ENCODE measurements at places on chromosomes 13 and 19.

DNA sequence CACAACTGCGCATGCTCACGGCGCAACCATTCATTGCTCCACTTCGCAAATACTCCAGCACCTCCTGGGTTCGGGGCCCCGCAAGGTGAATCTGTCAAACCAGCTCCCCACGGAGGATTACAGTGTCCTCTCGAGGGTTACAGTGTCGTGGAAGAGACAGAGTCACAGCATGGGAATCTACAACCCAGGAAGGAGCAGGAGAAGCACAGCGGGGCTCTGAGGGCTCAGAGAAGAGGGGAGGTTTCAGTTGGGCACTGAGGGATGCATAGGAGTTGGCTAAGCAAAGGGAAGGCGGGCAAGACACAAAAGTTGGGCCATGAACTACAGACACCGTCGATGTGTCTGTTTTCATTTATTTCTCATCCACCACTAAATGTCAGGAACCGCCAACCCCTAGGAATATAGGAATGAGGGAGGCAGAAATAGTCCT, 1.0 kb upstream of the GTF2F1 start:
- DNase-seq = no peak

DNA sequence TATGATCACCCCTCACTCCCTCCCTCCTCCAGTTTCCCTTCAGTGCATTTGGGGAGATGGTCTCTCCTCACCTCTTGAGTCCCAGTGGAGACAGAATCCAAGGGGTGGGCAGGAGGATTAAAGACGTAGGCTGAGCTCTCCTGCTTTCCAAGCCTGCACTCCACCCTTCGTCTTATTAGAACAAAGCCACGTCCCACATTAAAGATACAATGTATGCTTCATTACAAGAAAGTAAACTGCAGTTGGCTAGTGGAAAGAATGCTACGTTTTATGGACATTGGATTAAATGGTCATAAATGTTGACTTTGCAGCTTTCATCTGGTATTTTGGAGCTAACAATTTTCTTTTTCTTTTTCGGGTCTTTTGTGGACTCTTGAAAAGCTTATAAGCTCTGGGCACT, 1.5 kb upstream of the KLK11 start:
- DNase-seq = no peak

DNA sequence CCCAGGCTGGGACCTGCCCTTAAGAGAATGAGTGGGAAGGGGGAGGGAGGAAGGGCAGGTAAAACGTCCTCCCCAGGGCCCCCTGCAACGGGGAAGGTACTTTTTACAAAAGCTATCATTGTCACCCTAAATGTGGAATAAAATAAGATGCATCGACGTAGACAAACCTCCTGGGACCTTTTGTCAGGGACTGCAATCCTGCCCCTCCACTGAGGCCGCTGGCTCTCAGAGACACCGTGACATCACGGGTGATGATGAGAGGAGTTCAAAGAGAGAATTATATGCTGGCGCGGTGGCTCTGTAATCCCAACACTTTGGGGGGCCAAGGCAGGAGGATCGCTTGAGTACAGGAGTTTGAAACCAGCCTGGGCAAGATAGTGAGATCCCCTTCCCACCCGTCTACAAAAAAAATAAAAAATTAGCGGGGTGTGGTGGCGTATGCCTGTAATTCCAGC, 1.8 kb upstream of the MYBPC2 start:
- peak; percentile 36 for DNase-seq

DNA sequence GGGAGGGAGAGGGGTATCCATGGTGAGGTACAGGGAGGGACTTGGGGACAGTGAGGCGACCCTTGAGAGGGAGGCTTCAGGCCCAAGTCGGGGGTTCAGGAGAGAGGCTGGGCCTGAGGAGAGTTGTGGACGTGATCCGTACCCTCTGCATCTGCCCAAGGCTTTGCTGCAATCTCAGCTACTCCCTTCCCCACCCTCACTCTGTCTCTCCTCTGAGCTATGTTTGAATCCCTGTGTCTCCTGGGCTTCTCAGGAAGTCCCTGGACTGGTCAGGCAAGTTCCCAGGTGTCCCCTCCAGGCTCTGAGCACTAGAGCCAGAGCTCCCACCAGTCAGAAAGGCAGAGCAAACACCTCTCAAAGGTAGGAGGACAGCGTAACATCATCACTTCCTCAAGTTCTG, 1.8 kb downstream of the LIN37 start:
- peak; percentile 52 for DNase-seq

GRCh38 chr19:16931306-16931705, 42.5 kb downstream of the F2RL3 start:
- no peak for DNase-seq

DNA sequence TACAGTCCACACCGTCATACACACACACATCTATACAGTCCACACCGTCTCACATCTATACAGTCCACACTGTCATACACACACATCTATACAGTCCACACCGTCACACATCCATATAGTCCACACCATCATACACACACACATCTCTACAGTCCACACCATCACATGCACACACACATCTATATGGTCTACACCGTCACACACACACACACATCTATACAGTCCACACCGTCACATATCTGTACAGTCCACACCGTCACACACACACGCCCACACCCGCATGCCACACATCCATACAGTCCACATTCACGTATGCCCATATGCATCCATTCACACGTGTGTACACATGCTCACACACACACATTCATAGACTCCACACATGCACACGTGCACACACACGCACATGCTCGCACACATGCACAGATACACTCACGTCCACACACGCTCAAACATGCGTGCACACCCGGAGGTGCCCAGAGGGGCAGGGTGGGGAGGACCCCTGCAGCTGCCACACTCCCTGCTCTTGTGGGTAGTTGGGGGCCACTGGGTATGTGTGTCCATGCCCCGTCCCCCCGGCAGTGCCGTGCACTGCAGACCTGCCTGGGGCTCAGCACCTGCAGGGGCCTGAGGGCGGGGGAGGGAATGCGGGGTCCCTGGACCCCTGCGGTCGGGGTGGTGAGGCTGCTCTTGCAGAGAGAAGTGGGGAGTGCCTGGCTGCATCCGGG, 29.2 kb downstream of the PIAS4 start:
- no peak for DNase-seq

GRCh38 chr19:21789466-21790085, 22.2 kb upstream of the ZNF100 start:
- no peak for DNase-seq

DNA sequence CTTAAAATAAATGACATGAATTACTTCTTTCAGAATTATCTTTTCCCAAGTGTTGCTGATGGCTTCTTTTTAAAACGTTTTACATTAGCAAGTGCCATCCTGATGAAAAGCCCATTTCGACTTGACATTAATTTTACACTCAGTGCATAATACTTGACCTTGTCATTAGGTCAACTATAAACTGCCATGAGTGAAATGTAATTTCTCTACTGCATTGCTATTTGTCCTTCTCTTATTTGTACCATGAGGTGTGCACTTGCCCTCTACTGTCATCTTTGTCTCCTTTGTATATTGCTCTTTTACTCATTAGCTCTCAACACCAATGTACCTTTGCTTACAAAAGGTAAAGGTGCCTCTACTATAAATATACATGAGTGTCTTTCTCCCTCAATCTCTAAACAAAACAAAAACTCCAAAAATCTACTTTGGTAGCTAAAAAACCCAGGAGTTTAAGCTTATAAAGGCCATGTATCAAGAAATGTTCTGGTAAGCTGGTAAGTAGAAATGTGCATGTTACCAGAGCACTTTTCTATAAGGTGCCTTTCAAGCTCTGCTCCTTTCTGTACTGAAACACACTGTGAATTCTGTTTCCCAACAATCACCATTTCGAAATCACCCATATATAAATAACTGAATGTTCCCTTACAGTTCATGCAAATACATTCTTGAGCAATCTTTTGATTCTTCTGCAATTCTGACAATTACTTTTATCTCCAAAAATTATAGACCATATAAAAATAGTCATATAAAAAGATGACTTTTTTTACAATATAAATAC, 351.4 kb downstream of the SLITRK5 start:
- no peak for DNase-seq

GRCh38 chr13:98878486-98879126, 99.3 kb downstream of the DOCK9 start:
- DNase-seq = no peak

DNA sequence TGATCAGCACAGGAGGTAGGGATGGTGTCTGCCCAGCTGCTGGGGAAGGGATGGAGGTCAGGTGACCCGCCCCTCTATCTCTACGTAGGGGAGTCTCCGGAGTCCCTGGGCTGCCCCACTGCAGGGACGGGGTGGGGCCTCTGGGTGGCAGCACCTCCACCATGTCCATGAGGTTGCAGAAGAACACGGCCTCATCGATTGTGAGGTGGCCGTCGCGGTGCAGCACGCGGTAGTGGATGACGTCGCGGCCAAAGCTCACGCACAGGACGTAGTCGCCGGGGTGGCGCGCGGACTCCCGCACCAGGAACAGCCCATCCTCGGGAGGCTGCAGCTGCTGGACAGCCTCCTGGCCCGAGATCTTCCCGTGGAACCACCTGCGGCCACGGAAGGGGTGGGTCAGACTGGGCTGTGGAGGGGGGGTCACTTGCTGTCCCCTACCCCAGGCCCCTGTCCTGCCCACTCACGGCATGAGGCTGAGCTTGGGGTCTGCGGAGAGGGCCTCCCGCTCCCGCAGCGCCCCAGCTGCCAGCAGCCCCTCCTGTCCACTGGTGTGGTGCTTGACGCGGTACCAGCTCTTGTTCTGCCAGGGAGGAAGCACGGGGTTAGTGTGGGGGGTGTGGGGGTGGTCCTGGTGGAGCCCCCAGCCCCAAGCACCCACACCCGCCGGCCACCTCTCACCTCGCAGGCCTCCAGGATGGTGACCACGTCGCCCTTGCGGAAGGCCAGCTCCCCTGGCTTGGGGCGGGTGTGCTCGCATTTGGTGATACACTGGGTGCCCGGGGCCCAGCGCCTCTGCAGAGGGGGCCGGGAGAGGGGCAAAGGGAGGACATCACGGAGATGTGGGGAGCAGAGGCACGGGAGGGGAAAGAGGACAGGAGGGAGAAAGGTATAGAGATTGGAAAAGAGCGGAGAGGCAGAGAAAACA, 2.3 kb downstream of the MATK start:
- peak; percentile 67 for DNase-seq

DNA sequence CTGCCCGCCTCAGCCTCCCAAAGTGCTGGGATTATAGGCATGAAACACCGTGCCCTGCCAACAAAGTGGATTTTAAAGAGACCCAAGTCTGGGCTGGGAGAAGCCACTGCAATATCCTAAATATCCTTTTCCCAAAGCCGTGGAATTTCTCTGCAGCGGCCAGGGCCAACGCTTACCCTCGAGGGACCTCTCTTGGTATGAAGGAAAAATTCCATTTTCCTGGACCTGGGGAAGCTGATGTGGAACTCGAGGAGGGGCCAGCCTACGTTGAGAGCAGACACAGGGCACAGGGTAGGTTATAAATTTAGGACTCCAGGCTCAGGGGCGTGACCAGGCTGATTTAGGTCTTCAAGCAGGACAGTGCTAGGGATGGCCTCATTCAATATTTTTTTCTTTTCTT, 17.7 kb upstream of the UPF1 start:
- DNase-seq = no peak

Data from DMS53 (cell line).